Urinary bladder (tissue), 4 donors: ENCODE measurements at places on chromosomes 5 and 9. TPM values are rescaled to one million over a fixed set of nuclear protein-coding genes. Genes with fewer than 3 reads are reported as not detected.

DNA sequence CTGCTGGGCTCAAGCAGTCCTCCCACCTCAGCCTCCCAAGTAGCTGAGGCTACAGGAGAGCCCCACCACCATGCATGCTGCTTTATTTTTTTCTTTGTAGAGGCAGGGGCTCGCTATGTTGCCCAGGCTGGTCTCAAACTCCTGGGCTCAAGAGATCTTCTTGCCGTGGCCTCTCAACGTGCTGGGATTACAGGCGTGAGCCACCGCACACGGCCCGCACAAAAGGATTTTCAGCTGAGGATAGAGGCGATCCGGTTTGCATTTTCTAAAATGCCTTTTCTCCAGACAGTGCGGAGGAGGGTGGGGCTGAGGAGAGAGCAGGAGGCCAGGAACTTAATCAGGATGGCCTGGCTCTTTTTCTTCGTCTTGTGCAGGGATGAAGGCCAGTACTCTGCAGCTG is 6.9 kb downstream of the HRH2 start:
- DNase-seq = no peak

- no peak for DNase-seq
Measured at GRCh38 chr9:107142896-107143603, 140.0 kb upstream of the RAD23B start.

DNA sequence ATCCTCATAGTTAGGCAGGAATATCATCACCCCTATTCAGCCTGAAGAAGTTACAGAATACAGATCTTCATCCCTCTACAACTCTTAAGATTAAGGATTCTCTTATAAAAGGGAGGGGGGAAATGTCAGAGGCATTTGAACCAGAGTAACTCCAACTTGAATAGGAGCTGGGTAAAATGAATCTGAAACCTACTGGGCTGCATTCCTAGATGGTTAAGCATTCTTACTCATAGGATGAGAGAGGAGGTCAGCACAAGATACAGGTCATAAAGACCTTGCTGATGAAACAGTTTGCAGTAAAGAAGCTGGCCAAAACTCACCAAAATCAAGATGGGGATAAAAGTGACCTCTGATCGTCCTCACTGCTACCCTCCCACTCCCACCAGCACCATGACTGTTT is 14.4 kb downstream of the FREM1 start:
- no peak for DNase-seq

GRCh38 chr9:35051069-35051967 is 21.1 kb downstream of the VCP start:
- no peak for DNase-seq

GRCh38 chr9:112493393-112494137 is 6.9 kb downstream of the KIAA1958 start:
- DNase-seq = no peak

ANGPTL2 gene
- total RNA-seq = 37.7 TPM

ZFP2 gene
- 5.8 TPM for total RNA-seq

- no peak for DNase-seq
Measured at GRCh38 chr9:132543960-132544359, 38.4 kb upstream of the BARHL1 start.

ELL2 gene
- 30.2 TPM for total RNA-seq

- no peak for DNase-seq
Measured at GRCh38 chr5:125536582-125536981, 790.1 kb upstream of the ZNF608 start.

DNA sequence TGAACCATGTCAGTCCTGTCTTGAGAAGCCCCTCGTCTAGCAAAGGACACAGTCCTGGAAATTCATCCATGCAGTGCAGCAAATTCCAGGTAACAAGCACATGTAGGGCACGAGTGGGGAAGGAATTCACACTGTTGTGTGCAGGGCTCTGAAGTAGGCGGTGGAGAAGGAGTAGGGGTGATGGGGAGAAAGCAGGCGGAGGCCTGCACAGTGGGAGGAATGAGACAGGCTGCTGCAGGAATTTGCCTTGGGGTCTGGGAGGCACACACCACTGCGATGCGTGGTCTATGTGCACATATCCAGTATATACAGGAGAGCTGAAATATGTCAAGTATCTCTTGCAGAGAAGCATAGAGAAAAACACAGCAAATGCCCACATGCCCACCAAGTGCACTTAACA is 249.2 kb upstream of the IRX2 start:
- no peak for DNase-seq

AJM1 gene
- 0.69 TPM for total RNA-seq

DNA sequence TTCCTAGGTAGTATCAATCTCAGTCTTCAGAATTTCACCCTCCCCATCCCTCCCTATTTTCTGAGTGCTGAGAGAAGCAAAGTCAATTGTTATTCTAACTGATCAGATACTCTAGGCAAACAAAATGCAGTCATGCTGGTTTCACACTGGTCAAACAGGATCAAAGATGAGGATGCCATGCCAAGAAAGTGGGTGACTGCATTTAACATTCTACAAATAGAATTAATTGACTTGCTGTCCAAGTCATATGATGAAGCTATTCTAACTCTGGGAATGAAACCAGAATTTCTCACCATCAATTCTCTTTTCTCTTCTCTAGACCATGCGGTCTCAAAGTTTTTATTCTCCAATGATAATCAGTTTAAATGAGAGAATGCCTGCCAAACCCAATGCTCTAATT is 112.5 kb downstream of the CTNND2 start:
- DNase-seq = no peak

DNA sequence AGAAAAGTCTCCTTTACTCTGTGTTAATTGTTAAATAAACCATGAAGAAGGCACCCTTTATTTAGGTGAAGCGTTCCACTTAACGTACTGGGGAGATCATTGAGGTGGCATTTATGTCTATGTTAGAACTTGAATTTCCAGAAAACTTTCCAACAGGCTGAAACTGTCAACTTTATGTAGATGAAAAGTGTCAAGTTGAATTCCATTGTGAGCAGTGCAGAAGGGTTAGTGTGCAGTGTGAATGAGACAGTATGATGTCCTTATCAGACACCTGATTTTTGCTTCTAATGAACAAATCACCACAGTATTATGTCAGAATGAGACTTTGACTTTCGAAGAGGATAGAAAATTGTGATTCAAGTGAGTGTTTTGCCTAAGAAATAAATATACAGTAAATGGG is 761.6 kb upstream of the SEMA6A start:
- DNase-seq = no peak

- DNase-seq = no peak
Measured at GRCh38 chr9:124871156-124871561, 9.2 kb downstream of the ARPC5L start.

C9 gene
- not detected for total RNA-seq

DNA sequence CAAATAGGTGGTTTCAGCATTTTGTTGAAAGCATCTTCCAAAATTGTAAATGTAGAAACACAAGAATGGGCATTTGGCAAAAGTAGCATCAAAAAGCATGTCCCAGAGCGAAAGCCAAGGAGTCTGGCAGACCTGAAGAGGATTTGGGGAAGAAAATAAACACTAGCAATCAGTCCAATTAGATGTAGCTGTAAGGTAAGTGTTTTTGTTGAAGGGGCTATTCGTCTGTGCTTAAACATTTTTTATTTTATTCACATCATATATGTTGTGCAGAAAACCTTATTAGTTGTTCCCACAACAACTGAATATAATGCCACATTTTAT is 954.1 kb upstream of the COX7C start:
- DNase-seq = no peak

DNA sequence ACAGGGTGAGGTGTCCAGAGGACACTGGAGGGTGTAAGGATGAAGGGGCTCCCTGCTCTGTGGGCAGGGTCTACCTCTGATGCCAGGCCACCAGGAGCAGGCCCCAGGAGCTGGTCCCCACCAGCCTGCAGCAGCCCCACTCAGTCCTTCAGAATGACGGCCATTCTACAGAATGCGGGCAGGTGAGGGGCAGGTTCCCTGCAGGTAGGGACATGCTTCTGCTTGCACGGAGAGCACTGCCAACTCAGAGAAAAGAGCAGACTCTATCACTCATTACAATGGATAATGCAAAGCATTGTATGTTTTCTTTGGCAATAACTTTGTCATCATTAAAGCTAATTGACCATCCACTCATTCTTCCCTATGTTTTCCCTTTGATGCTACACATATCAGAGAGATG is 39.0 kb downstream of the DDX31 start:
- no peak for DNase-seq

LIFR gene
- 190 TPM for total RNA-seq

GRCh38 chr5:80399526-80400239 is 8.2 kb upstream of the ZFYVE16 start:
- DNase-seq = no peak

- DNase-seq = no peak
Measured at GRCh38 chr9:94277885-94278536, 18.9 kb downstream of the ZNF169 start.

- DNase-seq = no peak
Measured at GRCh38 chr5:179796877-179797608, 3.3 kb downstream of the LTC4S start.

GRCh38 chr9:129995409-129996160 is 47.4 kb downstream of the FNBP1 start:
- DNase-seq = no peak

DNA sequence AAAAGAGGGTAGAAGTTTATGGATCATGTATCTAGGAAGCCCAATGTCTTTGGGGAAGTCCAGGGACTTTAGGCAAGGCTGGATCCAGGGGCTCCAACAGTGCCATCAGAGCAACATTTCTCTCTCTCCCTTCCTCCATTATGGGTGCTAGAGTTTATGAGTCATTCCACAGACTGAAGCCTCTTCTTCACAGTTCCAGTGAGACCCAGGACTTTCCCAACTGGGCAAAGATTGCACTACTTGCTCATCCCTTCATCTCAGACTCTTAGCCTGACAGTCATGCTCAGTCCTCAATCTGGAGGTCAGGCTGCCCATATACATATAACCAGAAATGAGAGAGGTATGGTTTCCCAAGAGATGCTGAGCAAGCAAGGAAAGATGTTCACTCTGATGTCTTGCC is 110.7 kb downstream of the FEM1C start:
- no peak for DNase-seq

DNA sequence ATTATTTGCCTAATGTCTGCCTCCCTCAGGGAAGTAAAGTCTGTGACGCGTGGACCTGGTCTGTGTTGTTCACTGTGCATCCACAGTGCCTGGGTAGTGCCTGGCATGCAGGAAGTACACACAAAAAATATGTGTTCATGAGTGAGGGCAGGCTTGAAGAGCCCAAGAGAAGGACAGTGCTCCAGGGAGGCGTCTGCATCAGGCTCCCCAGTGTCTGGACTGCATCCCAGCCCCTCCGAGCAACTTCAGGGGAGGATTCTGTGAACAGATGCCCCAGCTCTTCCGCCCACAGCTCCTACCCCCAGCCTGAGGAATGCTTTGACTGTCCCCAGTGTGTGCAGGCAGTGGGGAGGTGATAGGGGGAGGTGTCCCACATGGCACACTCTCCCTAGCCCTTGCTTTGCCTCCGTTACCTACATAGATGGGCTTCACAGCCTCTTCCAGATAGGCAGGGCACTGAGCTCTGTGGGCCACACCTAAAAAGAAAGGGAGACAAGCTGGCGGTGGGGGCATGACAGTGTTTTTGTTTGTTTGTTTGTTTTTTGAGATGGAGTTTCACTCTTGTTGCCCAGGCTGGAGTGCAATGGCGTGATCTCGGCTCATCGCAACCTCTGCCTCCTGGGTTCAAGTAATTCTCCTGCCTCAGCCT is 25.4 kb downstream of the IRF1 start:
- DNase-seq = no peak

DNA sequence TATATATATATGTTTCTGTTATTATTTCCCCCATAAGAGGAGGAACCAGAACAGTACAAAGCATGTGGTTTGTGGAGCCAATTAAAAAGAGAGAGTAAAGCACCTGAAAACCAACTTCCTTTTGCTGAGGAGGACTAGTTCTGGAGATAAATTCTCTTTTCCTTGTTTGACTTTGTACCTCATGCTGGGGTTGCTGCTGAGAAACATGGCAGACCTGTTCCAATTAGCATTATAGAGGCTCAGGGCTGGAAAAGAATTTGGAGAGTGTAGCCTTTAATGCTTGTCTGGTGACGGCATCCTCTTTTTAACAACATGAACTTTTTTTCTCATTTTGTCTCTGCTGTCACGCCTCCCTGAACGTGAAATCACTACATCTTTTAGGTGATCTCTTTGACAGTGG is 32.8 kb upstream of the NMUR2 start:
- DNase-seq = no peak

DNA sequence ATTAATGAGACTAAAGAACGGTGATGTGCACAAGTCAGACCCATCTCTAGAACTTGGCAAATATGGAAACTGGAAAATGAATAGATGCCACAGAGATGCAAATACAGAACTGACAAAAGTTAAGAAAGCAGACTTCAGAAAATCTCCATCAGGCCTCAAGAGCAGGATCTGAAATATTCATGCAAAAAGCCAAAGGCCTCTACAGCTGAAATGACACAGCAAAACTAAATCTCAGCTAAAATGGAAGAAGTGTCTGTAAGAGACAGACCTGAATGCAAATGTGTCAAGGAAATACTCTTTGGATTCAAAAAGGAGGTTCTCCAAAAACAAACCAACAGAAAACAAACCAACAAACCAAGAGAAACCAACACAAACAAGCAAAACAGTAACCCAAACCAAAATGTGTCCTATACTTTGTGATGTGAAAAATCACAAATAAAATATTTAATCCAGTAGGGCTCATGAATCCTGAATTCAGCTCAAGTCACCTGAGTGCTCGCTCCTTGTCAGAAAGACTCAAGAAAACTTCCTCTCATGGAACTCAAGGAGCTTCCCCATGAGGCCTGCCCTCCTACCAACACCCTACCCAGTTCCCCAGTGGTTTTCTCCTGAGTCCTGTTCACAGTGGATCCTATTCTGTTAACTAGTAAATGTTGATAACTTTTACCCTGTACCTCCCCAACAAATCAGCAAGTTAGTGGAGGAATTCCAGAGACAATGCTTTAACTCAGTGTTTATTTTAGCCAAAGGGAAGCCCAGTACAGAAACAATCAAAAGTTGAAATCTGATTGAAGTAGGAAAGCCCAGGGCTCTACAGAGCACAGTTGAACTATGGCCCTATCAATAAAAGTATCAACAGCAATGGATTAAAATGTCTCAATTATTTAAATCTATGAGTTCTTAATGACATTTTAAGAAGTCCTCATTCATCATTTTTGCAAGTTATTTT is 14.6 kb downstream of the MRPS27 start:
- DNase-seq = no peak

TAF11L9 gene
- total RNA-seq = not detected

FABP6 gene
- 1.4 TPM for total RNA-seq

GRCh38 chr9:613771-614347 is 227.6 kb upstream of the DMRT1 start:
- peak; percentile 63 for DNase-seq

MAML1 gene
- 14.4 TPM for total RNA-seq

- no peak for DNase-seq
Measured at GRCh38 chr5:116524051-116524904, 50.3 kb downstream of the SEMA6A start.

- DNase-seq = no peak
Measured at GRCh38 chr5:62581836-62582597, 3.4 kb downstream of the LRRC70 start.

DNA sequence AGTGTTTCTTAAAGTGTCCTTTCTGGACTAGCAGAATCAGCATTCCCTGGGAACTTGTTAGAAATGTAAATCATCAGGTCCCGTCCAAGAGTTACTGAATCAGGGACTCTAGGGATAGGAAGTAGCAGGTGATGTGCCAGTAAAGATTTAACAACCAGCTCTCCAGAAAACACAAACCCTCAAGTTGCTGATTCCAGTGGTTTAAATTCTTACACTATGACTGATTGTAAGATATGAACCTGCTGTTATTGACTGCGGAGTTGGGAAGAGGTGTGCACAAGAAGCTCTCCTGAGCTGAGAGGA is 39.1 kb upstream of the BASP1 start:
- DNase-seq = no peak
